ENCODE measurements at places on chromosomes 1 and 21.
A peak's percentile ranks its signal among the peaks of the same experiment; 100 is the strongest.

DNA sequence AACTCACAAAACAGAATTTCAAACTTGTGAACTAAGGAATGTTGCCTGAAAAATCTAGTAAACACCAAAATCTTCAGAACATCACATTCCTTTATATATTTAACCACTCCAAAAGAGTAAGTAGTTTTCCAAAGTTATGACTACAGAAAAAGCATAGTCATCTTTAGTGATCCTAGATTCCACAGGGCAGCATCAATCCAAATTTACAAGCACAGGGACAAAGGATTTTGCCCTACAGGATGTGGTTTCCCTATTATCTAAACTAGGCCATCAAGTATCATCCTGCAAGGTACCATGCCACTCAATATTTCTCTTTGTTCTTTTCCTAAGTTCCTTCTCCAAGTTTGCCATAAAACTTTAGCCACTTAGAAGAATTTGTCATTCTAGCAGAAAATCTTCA lies 33.0 kb downstream of the COP1 start:
- no peak for DNase-seq

GRCh38 chr1:48761411-48761810 lies 15.3 kb downstream of the BEND5 start:
- DNase-seq = no peak

DNA sequence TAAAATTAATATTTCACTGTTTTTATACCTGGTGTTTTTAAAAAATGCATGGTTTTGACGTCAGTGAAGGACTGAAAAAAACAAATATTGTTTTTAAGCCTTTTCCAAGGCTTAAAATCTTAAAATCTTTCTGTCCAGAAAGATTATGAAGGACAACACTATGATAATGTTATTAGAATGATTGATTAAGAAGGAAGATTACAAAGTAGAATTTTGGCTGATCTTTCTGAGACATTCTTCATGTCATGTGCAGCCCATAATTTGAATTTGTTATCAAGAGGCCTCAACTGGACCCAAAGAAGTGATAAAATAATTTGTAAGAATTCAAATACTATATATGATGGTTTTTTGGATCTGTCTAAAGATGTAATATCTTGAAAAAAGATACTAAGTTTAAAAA lies 584.4 kb upstream of the CXADR start:
- no peak for DNase-seq

GRCh38 chr1:113021430-113022085 lies 51.4 kb upstream of the LRIG2 start:
- DNase-seq = no peak

- DNase-seq = no peak
These were observed 107.1 kb upstream of the BMP8A start for GRCh38 chr1:39384305-39384704.

DNA sequence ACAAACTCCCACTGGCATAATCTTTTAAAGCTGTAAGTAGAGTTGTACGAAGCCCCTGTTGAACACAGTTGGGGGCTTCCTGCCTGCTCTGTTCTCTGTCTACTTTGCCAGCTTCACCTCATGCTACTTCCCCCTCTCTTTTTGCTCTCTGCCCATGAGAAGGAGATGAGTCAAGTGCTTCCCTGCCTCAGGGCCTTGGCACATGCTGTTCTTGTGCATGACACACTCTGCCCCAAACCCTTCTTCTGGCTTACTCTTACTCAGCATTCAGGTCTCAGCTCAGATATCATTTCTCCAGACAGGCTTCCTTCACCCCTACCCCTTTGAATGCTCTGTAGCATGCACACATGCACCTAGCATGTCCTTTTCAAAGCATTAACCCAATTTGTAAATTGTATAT lies 208.8 kb downstream of the FOXD2 start:
- no peak for DNase-seq

DNA sequence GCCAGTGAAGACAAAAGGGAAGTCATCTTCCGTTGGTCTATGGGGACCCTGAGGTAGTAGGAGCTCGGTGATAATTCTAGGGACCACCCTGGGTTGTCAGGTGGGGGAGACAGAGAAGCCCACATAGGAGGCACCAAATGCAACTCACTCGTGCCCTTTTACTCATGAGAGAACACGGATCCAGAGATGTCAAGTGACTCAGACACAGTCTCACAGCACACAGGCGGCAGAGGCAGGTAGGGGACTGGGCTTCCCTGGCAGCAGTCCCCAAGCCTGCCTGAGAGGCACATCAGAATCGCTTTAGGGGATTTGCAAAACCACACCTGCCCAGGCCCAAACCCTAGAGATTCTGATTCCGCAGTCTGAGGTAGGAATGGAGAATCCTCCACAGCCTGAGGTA lies 31.3 kb upstream of the RUNX3 start:
- DNase-seq = no peak

GRCh38 chr21:42651515-42652401 lies 1.7 kb upstream of the PDE9A start:
- DNase-seq = peak; percentile 5

- peak; percentile 17 for DNase-seq
These were observed 748 bp downstream of the PPP1R15B start for GRCh38 chr1:204410688-204411450.

DNA sequence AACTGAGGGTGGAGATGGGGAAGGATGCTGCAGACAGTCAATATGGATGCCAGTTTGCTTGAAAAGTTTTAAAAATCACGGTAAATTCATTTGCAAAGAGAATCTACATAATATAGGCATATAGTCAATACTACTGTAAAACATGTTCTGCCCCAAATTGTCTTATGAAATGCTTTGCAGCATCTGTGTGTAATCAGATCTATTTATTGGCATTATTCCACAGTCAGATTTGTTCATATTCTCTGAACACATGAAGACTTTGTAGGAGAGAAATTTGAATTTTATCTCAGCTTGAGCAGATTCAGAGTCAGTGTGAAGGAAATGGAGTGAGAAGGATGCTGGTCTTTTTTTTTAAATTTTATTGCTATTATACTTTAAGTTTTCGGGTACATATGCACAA lies 88.5 kb downstream of the PLPPR4 start:
- DNase-seq = no peak

- DNase-seq = no peak
These were observed 9.2 kb upstream of the PALMD start for GRCh38 chr1:99636647-99637175.

GRCh38 chr1:183302452-183303322 lies 115.5 kb downstream of the NMNAT2 start:
- DNase-seq = no peak

DNA sequence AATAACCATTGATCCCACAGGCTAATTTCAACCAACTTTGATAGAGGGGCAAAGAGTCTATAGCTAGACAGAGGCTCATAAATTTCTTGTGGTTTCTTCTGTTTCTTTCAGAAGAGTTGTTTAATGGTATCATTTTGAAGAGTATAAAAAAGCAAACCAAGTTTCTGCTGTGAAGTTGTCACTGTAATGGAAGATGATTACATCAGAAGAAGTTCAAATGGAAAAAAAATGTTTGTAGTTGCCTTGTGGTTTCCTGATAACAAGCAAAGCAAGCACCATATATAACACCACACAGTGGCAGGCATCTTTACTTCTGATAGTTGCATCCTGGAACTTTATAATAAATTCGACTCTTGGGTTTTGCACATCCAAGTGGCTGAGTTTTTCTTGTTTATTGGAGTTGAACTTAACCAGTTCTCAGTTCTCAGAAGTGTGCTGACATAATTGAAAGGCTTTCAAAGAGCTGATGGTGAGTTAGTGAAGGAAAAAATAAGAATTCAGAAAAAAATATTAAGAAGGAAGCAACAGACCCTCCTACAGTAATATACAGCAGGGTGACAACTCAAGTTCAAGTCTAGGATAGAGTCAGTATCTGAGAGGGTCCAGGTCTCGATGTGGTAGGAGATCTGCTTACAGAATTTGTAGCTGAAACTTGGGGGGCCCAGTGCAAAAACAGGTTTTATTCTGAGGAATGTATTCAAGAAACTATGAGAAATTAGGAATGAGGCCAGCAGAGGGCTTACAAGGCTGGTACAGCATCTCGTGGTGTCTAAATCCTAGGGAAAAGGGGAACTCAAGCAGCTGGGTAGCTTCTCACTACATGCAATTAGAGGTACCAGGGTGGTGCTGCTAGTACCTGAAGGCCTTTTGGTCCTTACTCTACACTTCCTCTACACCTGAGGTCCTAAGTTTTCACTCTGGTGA lies 123.5 kb downstream of the CRB1 start:
- no peak for DNase-seq

DNA sequence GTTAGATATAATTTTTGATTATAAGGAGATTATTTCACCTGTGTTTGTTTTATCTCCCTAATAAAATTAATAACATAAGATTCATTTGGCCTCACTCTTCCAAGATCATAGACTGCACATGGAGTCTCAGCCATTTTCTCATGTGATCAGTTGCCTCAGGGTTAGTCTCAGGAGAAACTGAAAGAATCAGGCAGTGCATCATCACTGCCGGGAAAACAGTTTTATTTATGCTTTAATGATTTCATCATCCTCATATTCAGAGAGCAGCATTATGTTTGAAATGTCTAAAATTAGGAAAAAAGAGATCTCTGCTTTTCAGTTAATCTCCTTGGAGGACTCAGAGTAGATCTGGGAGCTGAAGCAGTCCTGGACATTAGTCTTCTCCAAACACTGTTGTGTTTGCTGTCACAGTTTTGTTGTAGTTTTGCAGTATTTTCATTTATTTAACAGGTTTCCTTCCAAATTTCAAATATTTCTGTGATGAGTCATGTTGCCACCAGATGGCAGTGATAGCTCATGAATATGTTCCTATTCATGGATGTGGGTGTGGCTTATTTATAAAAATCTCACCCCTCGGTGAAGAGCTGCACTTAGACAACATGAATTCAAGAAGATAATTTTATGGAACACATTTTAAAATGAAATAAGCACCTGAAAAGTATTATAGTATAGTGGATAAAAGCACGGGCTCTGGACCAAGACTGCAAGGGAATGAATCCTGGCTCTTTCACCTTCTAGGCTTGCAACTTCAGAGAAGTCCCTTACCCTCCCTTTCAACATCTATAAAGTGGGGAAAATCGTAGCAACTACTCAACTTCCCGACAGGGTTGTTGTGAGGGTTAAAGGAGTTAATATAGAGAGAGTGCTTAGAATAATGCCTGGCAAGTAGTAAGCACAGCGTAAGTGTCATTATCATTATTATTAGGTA lies 31.2 kb downstream of the CHD1L start:
- DNase-seq = no peak

GRCh38 chr1:227781314-227781930 lies 34.1 kb upstream of the PRSS38 start:
- no peak for DNase-seq

DNA sequence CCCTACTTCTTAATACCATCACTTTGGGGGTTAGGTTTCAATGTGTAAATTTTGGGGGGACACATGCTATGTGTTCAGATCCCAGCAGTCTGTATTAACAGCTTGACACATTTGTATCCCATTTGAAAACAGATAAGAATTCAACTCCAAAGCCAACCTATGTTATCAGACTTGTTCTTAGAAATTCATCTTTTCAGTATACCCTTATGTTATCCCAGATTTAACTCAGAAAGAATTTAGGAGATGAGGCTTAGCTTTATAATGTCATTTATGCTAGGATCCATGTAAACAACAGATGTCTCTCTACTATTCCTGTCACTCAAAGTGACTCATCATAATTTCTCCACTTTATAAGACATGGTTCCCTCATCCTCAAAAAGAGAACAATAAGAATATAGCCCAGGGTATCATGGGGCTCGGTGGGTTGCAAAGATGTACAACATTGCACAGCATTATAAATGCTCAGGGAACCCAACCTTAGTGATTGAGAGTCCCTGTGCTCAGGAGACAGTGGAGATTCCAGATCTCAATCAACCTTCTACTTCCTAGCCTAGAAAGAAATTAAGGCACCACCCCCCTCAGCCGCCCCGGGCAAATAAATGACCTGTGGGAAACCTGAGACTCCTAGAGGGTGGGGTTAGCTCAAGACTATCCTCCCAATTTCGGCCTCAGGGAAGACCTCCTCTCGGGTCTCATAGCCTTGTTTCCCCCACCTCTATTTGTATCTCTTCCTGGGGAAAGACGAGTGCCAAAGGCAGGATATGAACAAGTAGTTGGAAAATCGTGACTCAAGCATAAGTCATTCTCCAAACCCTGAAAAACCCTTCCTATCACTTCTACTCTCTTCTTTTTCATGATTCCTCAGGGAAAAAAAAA lies 265.1 kb upstream of the CAMK1G start:
- no peak for DNase-seq

DNA sequence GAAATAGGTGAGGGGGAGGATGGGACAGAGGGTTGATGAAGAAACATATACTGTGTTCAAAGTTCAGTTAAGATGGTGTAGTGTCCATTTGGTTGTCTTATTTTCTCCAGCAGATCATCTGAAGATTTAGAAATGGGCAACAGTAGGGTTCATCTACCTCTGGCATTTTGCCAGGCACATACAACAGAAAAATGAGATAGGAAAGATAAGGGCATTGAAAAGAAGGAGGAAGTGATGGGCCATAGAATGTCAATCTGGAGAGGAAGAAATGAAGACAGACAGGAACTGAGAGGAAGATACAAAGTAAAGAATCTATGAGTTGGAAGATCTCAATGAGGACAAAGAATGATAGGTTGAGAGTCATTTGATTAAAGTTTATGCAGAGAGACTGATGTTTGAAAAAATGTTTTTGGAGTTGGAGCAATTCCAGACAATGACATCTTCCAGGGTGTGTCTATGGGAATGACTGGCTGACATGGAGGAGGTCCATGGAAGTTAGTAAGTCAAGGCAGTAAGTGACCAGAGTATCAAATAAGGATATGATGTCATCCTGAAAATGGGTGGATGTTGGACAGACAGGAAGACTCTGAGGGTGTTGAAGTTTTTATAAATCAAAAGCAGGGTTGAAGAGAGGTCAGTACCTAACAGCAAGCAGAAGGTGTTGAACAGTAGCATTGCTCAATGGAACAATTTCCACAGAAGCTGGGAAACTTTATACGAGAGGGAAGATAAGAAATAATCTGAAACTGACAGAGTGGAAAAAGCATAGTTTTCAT lies 18.7 kb upstream of the CD55 start:
- no peak for DNase-seq

DNA sequence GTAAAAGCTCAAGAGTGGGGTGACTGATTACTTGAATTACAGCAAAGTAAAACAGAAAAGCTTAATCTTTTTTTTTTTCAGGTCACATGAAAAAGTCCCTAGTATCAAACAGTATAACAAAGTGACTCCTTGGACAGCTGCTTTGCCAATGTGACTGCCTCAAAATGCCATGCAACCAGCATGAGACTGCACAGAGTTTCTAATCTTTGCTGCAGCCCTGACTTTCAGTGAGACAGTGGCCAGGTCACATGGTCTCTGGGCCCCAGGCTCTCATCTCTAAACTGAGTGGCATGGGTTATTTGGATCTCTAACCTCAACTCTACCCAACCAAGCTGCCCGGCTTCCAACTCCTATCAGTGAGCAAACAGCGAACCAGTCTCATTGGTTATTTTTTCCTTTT lies 169.0 kb downstream of the VAV3 start:
- DNase-seq = no peak
